ENCODE measurements at places on chromosomes 3 and 15.

GRCh38 chr3:137330246-137330645, 372.5 kb downstream of the IL20RB start:
- no peak for DNase-seq

DNA sequence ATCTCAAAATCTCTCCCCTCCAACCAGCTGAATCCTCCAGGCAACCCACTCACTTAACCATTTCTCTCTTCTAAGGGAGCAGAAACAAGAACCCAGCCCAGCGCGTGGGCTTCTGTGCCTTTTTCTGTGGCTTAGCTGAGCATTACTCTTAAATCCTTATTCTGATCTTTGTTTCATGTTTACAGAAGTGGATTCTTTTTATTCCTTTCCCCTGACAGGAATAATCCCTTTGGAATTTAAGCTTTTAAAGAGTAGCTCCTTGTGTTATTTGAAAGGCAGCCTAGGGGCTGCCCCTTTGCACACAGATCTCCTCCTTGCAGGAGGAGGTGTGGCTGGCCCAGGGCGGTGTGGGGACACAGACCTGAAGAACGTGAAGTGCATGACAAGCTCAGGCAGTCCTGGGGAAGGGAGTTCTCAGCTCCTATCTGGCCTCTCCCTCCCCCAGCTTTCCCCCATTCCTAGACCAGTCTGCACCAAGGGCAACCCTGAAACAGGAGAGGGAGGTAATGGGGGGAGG, 77.1 kb upstream of the UBE2E1 start:
- DNase-seq = no peak

- DNase-seq = no peak
These were observed 12.3 kb downstream of the HCLS1 start for GRCh38 chr3:121648219-121648958.

GRCh38 chr15:92020207-92020606, 166.7 kb downstream of the SLCO3A1 start:
- DNase-seq = no peak

DNA sequence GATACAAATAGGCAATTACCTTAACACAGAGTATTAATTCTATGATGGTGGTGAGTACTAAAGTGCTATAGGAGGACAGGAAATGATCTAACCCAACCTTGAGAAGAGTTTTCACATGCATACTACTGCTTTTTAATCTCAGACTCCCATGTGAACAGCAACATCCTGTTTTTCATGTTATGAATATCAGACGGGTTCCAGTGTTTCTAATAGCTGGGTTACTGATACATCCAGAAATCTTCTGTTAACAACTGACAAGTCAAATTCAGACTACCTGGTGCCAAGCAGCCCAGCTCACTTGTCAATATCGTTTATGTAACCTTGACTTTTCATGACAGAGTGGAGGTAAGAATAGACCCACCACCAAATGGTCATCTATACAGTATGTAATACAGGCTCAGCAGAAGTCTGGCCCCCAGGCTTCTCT, 220.2 kb upstream of the COL8A1 start:
- DNase-seq = no peak

- no peak for DNase-seq
These were observed 306.6 kb upstream of the TGFBR2 start for GRCh38 chr3:30299674-30300385.

GRCh38 chr3:156535162-156535627, 19.7 kb downstream of the SSR3 start:
- no peak for DNase-seq

DNA sequence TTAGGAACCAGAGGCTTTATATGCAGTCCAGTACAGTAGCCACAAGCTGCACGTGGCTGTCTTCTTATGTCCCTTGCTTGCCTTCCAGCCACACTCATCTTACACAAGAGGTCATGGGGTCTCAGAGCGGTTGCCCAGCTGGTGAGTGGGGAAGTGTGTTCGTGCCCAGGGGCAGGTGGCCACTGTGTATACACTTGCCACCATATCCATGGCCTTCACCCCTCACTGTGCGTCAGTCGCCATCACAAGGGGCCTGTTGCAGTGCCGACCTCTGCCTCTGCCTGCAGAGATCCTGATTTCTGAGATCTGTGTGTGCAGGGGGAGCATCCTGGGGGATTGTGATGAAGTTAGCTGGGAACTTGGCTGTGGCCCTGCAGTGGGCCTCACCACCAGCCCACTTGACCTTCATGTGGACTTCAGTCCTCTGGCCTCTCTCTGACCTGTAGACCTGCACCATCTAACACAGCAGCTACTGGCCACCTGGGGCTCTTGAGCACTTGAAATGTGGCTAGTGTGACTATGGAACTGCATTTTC, 43.1 kb upstream of the SACM1L start:
- no peak for DNase-seq

DNA sequence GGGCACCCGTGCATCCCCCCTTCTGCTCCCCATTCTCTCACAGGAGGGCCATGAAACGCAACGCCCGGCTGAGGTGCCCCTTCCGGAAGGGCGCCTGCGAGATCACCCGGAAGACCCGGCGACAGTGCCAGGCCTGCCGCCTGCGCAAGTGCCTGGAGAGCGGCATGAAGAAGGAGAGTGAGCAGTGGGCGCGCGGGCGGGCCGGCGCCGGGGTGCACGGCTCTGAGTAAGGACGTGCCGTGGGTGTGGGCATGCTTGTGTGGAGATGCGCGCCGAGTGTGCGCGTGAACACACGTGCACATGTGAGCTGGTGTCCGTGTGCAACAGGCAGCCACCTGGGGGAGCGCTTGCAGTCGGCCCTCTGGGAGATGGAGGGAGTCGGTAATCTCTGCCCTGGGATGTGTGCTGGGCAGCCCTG, 28.1 kb downstream of the NR1I2 start:
- DNase-seq = no peak

- DNase-seq = no peak
These were observed 17.8 kb upstream of the ABHD2 start for GRCh38 chr15:89070197-89071124.

GRCh38 chr3:134326126-134326525, 48.1 kb downstream of the AMOTL2 start:
- DNase-seq = no peak

- DNase-seq = no peak
These were observed 261.8 kb upstream of the GOLGA6L4 start for GRCh38 chr15:83973816-83974215.
